Body of pancreas (tissue), 4 donors: ENCODE measurements at places on chromosomes 12 and 14. TPM values are rescaled to one million over a fixed set of nuclear protein-coding genes. Genes with fewer than 3 reads are reported as not detected.

DNA sequence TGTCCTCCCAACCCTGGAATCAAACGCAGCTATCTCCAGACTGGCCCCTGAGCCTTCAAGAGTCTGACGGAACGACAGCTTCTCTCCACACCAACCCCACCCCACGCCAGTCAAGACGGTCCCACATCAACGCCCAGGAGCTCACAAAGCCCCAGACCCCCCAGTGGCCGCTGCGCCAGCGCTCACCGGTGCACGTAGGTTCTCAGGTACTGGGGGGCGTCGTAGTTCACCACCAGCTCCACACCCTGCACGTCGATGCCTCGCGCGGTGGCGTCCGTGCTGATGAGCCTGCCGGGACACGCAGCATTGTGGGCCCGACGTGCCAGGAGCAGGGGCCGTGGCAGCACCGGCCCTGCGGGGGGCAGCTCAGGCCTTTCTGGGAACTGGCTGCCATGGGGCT is 4.2 kb downstream of the DDX51 start:
- no peak for DNase-seq
- H3K4me1 ChIP-seq = peaks cover 14% of the 10 kb centered on the region
- peaks cover 11% of the 10 kb centered on the region for H3K36me3 ChIP-seq
- no peak overlapping the region for H3K27ac ChIP-seq

- H3K36me3 ChIP-seq = no peaks in the 10 kb centered on the region
- no peak for DNase-seq
- no peaks in the 10 kb centered on the region for H3K27me3 ChIP-seq
- H3K4me1 ChIP-seq = peaks cover 7% of the 10 kb centered on the region
- H3K27ac ChIP-seq = no peak overlapping the region
Measured at GRCh38 chr12:103494734-103495468, 867 bp downstream of the C12orf42 start.

Gene COX8C
- total RNA-seq = not detected

- peaks cover 15% of the 10 kb centered on the region for H3K4me1 ChIP-seq
- no peaks in the 10 kb centered on the region for H3K36me3 ChIP-seq
- no peak overlapping the region for H3K27ac ChIP-seq
- no peak for DNase-seq
- H3K27me3 ChIP-seq = no peaks in the 10 kb centered on the region
Measured at GRCh38 chr12:67797753-67798152, 149.2 kb downstream of the DYRK2 start.

GRCh38 chr12:109946505-109946904 is 46.4 kb downstream of the TCHP start:
- H3K27ac ChIP-seq = peak overlapping the region; percentile 88
- H3K36me3 ChIP-seq = no peaks in the 10 kb centered on the region
- no peaks in the 10 kb centered on the region for H3K27me3 ChIP-seq
- no peak overlapping the region for H3K4me3 ChIP-seq
- peak; percentile 39 for DNase-seq
- H3K4me1 ChIP-seq = peaks cover 54% of the 10 kb centered on the region

GRCh38 chr14:55446833-55447232 is 6.4 kb upstream of the TBPL2 start:
- DNase-seq = no peak
- no peak overlapping the region for H3K4me3 ChIP-seq
- H3K27ac ChIP-seq = no peak overlapping the region
- H3K4me1 ChIP-seq = peaks cover 13% of the 10 kb centered on the region
- H3K27me3 ChIP-seq = no peaks in the 10 kb centered on the region

- peaks cover 20% of the 10 kb centered on the region for H3K4me1 ChIP-seq
- H3K4me3 ChIP-seq = no peak overlapping the region
- H3K36me3 ChIP-seq = no peaks in the 10 kb centered on the region
- DNase-seq = peak; percentile 87
- peak overlapping the region; percentile 68 for H3K27ac ChIP-seq
Measured at GRCh38 chr14:50335389-50335788, 23.3 kb downstream of the DMAC2L start.

Gene GLS2
- total RNA-seq = 45.5 TPM

DNA sequence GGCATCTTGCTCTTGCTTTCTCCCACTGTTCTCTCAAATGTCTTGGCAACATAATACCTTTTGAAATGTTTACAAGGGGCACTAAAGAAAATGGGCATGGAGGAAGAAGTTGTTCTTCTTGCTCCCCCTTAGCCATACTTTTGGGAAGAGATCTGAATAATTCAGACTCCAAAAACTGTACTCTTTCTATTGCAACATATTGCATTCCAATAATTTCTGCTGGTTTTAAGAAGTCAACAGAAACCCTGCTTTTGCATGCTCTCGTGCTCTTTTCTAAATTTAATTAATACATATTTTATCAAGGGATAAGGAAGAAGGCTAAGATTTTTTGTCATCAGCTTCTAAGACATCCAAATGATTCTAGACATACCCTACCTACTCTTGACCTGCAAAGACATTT is 409.9 kb upstream of the SOX5 start:
- H3K27ac ChIP-seq = no peak overlapping the region
- DNase-seq = no peak
- no peaks in the 10 kb centered on the region for H3K27me3 ChIP-seq
- H3K4me3 ChIP-seq = no peak overlapping the region
- H3K4me1 ChIP-seq = no peaks in the 10 kb centered on the region

DNA sequence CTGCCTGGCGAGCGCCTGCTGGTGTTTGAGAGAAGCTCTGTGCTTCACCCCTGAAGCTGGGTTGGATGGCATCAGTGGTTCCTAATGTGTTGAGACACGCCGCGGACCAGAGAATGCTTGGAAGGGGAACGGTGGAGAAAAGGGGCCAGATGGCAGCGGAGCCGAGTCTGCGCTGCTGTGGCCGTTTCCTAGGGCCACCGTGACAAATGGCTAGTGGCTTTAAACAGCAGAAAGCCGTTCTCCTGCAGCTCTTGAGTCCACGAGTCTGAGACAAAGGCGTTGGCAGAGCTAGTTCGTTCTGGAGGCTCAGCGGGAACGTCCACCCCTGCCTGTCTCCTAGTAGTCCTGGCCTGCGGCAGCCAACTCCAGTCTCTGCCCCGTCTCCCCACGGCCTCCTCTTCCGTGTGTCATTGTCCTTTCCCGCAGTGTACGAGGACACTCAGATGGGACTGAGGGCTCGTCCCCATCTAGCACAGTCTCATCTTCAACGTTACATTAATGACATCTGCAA is 103.6 kb downstream of the ADGRD1 start:
- DNase-seq = no peak
- H3K36me3 ChIP-seq = no peaks in the 10 kb centered on the region
- H3K27ac ChIP-seq = no peak overlapping the region
- H3K4me3 ChIP-seq = no peak overlapping the region
- H3K4me1 ChIP-seq = no peaks in the 10 kb centered on the region

DNA sequence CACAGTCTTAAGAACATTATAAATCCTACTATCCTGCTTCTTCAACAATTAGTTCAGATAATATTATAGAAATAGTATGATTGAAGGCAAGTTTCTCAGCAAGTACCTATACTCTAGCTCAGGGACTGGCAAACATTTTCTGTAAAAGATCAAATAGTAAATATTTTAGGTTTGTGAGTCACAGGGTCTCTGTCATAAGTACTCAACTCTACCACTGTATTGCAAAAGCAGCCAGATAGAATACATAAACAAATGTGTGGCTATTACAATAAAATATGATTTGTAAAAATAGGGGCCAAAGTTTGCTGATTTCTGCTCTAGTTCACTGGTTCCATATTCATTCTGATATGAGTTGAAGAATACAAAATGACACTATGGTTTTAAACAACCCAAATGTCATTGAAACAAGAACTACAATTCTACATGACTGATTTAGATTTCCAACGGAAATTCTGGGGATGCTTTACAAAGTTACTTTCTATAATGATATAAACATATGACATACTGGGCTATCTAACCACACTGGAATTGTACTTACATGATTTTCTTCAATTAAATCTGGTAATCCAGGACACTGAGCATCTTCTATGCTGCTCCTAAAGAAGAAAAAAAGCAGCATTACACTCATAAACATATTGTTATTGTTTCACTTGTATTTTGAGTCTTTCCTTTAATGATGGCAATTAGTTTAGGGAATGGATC is 23.2 kb downstream of the LGALS3 start:
- no peaks in the 10 kb centered on the region for H3K4me1 ChIP-seq
- no peaks in the 10 kb centered on the region for H3K36me3 ChIP-seq
- no peak overlapping the region for H3K4me3 ChIP-seq
- no peak overlapping the region for H3K27ac ChIP-seq
- no peaks in the 10 kb centered on the region for H3K27me3 ChIP-seq
- no peak for DNase-seq

GRCh38 chr14:61621444-61621843 is 73.9 kb upstream of the HIF1A start:
- no peak for DNase-seq
- no peaks in the 10 kb centered on the region for H3K4me1 ChIP-seq
- H3K36me3 ChIP-seq = no peaks in the 10 kb centered on the region

GRCh38 chr14:87705439-87705896 is 287.5 kb downstream of the GALC start:
- H3K4me1 ChIP-seq = no peaks in the 10 kb centered on the region
- no peak overlapping the region for H3K4me3 ChIP-seq
- no peaks in the 10 kb centered on the region for H3K27me3 ChIP-seq
- DNase-seq = no peak

Gene IGFBP6
- 154 TPM for total RNA-seq

GRCh38 chr14:54220071-54220703 is 176.6 kb upstream of the CDKN3 start:
- H3K4me3 ChIP-seq = no peak overlapping the region
- no peak for DNase-seq
- H3K27me3 ChIP-seq = peaks cover 8% of the 10 kb centered on the region
- H3K36me3 ChIP-seq = no peaks in the 10 kb centered on the region

DNA sequence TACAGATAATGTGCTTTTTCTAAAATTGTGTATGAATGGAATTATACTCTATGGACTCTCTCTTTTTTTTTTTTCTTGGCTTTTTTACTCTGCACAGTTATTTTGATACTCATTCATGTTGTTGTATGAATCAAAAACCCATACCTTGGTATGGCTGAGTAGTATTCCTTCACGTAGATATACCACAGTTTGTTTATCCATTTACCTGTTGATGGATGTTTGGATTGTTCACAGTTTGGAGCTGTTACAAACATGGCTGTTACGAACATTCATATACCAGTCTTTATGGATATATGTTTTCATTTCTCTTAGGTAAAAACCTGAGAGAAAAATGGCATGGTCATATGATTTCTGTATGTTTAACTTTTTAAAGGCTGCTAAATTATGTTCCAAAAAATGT is 43.2 kb downstream of the TMTC3 start:
- H3K27me3 ChIP-seq = no peaks in the 10 kb centered on the region
- no peak for DNase-seq
- H3K4me3 ChIP-seq = no peak overlapping the region
- H3K4me1 ChIP-seq = no peaks in the 10 kb centered on the region

DNA sequence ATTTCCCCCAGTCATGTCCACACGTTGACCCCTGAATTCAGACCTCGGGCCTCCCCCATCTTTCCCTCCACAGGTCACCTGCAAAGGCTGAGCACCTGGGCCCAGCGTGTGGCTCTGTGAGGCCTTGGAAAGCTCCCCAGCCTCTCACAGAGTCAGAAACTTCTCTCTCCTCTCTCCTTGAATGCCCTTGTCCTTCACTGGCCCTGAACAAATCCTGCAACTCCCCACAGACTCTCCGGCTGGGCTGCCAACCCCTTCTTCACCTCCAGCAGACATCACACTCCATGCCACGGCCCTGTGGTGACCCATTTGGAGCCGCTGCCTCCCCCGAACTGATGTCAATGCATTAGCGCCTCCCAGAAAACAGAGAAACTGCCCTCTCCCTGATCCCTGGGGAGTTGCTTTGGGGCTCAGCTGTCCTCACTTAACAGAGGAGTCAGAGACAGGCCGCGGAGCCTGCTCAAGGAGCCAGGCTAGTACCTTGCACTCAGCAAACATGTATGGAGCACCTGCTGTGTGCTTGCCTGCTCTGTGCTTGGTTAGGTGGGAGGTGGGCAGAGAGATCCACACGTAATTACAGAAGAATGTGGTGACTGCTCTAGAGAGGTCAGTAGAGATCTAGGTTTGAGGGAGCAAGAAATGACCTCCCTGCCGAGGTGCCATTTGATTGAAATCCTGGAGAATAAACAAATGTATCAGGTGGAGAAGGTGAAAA is 99.2 kb upstream of the PWP1 start:
- no peaks in the 10 kb centered on the region for H3K4me1 ChIP-seq
- no peak overlapping the region for H3K4me3 ChIP-seq
- no peak overlapping the region for H3K27ac ChIP-seq
- H3K27me3 ChIP-seq = no peaks in the 10 kb centered on the region
- H3K36me3 ChIP-seq = no peaks in the 10 kb centered on the region

DNA sequence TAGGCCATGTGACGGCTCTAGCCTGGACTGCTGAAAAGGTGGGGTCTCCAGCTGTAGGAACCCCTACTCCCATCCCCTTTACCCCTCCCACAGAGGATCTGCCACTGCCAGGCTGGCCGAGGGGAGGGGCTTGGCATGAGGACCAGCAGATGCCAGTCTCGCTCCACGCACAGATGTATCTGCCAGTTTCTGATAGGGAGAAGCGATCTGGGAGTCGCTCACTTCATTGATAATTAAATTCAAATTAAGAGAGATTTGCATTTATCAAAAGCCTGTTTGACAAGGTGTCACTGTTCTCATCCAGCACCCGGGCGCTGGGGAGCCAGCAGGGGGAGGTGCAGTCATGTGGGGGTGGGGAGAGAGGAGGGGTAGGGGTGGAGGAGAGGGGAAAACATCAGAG is 217.6 kb upstream of the MYL2 start:
- H3K36me3 ChIP-seq = no peaks in the 10 kb centered on the region
- no peaks in the 10 kb centered on the region for H3K4me1 ChIP-seq
- H3K27me3 ChIP-seq = no peaks in the 10 kb centered on the region
- H3K27ac ChIP-seq = no peak overlapping the region

Gene C1S
- total RNA-seq = 157 TPM
